ENCODE measurements at places on chromosomes 7 and 10.

DNA sequence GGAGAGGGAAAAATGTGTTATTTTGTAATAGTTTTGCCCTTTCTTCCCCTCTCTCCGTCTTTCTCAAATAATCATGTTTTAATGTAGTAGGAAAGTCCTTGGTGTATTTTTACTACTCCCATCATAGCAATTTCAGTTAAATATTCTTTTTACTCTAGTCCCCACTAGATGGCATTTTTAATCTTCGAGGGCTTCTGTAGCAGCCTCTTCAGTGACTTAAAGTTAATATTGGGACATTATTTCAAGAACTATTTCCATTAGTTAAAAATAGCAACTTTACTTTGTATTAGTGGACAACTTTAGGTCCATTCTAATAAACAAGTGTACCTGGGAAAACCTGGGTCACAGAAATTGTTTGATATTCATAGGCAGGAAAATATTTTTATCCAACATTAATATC is 23.0 kb downstream of the EDRF1 start:
- no peak for DNase-seq

DNA sequence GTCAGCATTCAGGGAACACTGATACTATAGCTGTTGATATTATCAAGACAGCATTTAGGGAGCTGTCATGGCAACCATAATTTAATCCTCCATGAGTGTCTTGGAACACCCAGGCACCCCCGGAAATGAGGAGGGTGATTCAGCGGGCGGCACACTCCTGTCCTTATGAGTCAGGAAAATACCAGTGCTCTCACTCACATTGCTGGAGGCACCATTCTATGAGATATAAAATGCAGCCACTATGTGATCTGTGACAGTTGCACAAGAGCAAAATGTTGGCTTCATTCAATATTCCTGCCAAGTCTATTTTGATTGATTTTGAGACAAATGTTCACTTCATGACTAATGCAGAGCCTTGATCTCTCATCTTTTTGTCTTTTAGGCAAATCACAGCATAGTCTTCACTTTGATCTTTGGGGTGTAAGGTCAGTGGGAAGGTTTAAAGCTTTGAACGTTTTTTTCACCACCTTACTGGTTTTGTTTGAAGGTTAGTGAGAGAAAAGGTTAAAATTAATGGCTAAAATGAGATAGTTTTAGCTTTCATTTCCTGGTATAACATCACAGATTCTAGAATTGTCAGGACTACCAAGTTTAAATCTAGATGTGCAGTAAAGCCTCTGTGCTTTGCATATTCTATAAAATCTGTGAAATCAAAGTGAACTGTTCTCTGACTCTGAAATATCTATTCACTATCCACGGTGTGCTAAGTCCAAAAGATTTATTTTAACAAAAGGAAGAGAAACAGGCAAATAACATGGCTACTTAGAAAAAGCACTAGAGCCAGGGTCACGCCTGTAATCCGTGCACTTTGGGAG is 12.4 kb upstream of the ARHGAP12 start:
- peak; percentile 29 for DNase-seq

DNA sequence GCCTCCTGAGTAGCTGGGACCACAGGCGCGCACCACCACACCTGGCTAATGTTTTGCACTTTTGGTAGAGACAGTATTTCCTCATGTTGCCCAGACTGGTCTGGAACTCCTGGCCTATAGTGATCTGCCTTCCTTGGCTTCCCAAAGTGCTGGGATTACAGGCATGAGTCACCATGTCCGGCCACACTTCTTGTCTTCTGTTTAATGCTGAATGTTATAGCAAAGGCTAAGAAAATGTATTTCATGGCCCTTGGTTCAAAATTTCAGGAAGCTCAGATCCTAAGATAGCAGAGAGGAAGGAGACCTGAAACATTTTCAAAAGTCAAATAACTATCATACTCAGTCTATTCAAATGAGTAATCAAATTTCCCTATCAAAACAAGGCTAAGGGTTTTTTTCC is 229.6 kb downstream of the BAMBI start:
- DNase-seq: no peak

DNA sequence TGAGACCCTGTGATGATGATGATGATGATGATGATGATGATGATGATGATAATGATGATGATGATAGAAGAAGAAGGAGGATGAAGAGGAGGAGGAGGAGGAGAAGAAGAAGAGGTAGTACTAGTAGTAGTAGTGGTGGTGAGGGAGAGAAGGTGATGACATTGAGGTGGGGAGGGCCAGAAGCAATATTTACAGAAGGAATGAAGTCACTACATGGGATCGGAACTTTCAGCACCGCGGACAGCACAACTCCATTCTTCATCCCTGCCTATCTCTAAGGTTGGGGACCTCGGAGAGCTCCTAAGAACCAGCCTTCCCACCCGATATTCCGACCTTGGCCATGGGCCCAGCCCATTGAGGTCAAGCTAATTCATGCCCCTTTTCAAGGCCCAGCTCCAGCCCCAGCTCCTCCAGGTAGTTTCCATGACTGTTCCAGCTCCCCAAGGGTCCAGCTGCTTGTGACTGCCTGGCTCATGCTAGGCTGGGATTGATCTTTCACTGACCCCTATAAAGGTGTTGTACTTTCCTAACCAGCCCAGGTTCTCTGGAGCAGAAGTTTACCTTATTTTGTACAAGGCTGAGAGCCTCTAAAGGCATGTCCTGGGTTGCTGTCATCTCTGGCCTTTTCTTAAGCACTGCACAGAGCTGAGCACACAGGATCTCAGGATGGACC is 10.3 kb downstream of the CRHR2 start:
- no peak for DNase-seq

GRCh38 chr7:51265066-51265907 is 51.3 kb downstream of the COBL start:
- no peak for DNase-seq

- peak; percentile 23 for DNase-seq
Observed at GRCh38 chr7:13989126-13989948, at the start of gene ETV1. TSS of gene ETV1 (minus strand) at chr7:13989666. CDS start at chr7:13989052, 614 bp downstream.

DNA sequence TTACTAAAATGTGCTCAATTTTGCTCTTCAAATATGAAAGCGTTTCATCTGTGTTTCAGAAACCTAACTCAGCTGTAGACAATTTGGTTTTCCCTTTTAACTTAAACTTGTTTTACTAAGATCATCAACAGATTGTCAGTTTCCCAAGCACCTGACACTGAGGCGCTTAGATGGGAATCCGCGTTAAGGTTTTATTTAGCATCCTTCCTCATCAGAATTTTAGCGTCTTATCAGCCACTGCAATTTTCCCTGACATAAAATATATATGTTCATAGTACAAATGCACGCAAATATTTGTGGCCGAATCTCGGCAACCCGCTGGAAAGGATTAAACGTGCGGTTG is 1.2 kb downstream of the SGCE start:
- DNase-seq: no peak

DNA sequence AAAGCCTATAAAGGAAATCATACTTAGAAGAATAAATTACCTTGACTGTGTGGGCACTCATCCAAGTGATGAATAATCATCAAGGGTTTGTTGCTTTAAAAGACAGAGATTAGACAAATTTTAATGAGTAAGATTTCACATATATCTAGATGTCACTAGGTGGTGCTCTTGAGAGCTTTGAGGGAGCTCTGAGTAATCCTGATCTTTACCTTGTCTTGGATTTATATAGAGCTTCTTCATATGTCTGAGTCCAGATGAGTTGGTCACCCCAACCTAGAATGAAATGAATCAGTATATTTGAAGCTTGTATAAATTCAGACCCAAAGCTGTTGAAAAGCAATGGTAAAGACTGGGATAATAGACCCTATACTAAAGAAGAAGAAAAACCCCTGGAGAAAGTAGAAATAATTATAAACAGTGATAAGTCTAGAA is 3.7 kb downstream of the AGR2 start:
- DNase-seq: peak; percentile 58

GRCh38 chr10:13942035-13942434 is 355.3 kb downstream of the PRPF18 start:
- DNase-seq: no peak

- DNase-seq: no peak
Observed at GRCh38 chr7:81051811-81052413, 133.1 kb upstream of the SEMA3C start.

- DNase-seq: no peak
Observed at GRCh38 chr7:98102170-98102569, 4.5 kb upstream of the LMTK2 start.

DNA sequence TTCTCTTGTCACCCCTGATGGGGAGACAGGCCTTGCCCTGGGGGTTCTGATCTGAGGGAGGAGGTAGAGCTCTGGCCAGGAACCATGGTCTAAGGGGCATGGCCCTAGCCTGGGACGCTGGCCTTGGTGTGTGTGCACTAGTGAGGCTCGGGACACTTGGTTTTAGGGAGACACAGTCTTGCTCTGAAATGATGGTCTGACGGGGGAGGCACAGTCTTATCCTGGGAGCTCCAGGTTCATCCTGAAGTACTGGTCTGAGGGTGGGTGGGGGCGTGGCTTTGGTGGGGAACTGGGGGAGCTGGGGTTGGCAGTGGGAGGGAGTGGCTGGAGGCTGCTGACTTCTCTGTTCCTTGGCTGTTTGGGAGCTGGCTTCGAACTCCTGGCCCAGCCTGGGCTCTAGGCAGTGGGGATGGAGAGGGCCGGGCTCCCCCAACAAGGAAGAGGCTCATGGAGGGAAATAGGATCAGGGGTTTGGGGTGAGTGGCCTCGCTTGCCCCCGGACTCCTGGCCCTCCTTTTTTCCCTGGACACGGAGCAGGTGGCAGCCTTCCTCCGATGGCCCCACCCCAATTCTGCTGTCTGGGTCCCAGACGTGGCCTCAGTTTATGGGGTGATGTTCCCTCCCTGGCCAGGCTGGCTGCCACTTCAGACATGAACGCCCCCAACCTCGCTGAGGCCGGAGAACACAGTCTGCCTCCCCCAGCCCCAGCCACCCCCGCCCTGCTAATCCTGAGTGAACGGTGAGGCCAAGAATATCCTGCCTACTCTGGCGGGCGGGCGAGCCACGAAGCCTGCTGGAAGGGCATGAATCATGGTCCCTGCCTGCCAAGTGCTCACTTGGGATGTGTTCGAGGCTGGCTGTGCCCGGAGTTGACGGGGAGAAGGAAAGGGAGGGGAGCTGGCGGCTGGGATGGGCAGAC is 43.5 kb downstream of the TMEM270 start:
- no peak for DNase-seq

DNA sequence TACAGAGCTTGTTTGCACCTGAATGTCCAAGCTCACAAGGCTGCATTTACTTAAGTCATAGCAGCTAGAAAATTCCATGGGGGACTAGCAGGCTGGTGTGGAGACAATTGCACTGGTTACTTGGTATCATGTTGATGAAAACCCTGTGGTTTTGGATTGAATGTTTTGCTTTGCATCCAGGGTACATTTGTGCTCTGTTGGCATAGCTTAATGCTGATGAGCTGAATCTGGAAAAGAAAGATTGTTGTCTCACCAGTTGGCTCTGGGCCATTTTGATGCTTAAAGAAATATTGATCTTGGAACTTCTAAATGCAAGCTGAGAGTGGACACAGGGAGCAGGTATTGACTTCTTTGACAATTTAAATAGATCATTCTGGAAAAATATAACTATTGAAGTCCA is 122.5 kb upstream of the MBL2 start:
- DNase-seq: no peak

DNA sequence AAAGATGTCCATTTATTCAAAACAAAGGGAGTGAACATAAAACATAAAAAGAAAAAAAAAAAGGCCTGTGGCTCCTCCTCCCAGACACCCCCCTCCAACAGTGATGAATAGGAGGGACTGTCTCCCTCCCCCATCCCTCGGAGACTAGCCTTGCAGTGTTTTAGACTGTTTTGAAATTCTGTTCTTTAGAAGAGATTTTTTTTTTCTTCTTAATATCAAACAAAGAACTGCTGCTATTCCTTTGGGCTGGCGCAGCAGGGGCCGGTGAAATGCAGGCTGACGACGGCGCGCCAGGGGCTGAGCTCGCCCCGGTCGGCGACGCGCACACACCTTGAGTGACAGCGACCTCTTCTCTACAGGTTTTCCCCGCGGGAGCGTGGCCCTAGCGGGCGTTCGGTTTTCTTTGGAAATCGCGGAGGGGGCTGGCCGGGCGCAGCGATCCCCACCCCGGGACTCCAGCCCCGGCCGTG is at the start of gene LANCL2:
Gene LANCL2, plus strand, starts transcription at position 133 of the 470 bp plus-strand sequence. CDS start 689 bp downstream, outside the sequence.
- no peak for DNase-seq

DNA sequence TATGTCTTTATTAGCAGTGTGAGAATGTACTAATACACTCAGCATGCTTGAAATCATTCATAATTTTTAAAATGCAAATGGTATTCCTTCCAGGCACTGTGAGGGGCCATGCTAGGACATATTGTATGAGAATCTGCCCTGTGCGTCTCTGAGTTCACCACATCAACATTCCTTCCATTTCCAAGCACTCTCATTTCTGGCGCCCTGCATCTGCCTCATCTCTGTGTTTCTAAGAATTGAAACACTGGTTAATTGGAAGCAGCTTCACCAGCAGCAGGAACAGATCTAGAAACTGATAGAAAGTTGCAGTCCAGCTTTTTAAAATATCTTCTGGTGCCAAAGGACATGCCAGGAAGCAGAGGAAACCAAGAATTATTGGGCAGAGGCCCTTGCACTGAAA is 555.9 kb upstream of the DPP6 start:
- no peak for DNase-seq

DNA sequence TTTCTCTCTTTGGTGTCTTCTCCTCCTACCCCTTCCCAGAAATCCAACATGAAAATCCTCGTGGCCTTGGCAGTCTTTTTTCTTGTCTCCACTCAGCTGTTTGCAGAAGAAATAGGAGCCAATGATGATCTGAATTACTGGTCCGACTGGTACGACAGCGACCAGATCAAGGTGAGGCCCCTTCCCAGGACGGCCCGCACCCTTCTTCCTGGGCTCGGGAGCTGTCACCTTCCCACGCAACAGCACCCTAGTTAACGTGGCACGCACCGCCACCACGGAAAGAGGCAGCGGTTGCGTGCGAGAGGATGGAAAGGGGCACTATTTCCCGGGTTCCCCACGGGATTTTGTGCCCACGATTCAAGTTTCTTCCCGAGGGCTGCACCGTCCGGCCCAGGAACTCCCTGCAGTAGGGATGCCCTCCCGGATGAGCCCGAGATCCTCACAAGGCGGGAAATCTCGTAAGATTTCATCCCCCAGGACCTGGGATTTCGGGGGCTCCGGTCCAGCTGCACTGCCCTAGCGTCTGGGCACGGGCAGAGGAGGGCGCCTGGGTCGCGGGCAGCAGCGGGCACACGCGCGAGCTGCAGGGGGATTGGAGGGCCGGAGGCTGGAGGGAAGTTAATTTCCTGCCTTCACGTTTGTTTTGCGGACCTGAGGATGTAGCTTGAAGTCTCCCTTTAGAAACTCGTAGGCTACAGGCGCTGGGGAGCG is 834 bp downstream of the TAC1 start:
- no peak for DNase-seq

DNA sequence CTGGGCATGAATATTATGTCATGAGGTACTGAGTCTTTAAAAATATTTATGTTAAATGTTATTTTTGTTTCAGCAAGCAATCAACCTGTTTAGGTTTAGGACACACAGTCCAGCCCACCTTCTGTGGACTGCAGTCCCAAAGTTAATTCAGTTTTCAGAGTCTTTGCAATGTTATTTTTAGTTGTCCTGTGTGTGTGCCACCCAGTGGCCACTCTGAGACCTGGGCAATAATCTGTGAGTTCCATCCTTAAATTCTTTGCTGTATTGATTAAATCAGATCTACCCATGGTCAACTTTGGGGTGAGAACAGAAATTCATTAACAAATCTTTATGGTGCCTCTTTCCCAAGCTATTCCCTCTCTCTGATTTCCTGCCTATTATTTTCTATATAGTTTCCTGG is 415.1 kb downstream of the CCSER2 start:
- DNase-seq: no peak
